ENCODE measurements at places on chromosomes 1 and 21.
A peak's percentile ranks its signal among the peaks of the same experiment; 100 is the strongest.

GRCh38 chr21:33021667-33022066 lies 4.1 kb upstream of the OLIG2 start:
- DNase-seq: no peak

DNA sequence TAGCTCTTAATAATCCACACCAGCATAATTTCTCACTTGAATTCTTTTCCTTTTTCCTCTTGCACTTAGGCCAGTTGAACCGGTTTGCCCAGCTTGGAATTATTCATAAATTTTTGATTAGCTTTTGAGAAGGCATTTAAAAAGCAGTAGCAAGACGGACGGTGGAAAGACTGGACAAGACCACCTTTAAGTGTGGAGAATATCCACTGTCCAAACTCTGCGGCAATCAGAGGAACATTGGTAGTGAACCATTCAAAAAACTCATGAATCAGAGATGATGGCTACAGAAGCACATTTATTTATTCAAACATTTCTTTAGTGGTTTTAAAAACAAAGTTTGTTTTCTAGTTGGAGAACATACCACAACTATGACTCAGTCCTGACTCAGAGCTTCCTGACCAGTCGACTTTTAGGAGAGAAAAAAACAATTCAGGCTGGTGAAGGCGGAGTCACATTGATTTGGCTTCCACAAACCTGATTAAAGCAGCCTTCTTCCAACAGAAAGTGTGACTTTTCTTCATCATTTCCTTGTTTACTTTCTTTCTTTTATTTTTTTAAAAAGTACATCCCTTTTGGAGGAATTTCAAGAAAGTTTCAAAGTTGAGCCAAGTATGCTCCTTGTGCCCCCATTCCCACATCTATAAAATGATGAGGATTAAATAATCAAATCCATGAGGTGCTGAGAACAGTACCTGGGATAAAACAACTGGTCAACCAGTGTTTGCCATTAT lies 128.8 kb downstream of the ADSS2 start:
- DNase-seq: no peak

GRCh38 chr1:209642816-209643215 lies 9.4 kb downstream of the LAMB3 start:
- peak; percentile 25 for DNase-seq

DNA sequence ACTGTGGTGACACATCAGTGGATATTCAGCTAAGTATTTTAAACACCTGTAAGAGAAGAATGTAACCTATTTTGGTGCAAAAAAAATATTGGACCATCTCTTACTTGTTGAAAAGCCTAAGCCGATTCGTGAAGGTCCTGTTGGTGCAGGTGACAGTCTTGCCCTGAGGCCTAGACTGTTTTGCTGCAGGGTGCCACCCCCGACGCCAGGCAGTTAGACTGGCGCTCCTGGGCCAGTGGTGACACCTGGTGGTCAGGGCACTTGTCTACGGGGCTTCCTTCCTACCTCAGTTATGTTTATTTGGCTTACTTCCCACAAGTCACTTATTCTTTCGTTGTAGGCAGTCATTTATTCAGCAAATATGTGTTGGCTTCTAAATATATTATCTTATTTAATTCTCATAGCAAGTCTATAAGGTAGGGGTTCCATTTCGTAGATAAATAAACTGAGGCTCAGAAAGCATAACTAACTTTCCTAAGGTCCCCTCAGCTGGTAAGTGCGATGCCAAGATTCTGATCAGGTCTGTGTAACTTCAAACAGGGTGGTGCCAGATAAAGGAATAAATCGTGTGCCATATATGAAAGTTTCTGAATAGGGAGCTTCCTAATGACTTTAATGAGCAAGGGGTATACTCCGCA lies 1.9 kb downstream of the EEIG2 start:
- peak; percentile 84 for DNase-seq

DNA sequence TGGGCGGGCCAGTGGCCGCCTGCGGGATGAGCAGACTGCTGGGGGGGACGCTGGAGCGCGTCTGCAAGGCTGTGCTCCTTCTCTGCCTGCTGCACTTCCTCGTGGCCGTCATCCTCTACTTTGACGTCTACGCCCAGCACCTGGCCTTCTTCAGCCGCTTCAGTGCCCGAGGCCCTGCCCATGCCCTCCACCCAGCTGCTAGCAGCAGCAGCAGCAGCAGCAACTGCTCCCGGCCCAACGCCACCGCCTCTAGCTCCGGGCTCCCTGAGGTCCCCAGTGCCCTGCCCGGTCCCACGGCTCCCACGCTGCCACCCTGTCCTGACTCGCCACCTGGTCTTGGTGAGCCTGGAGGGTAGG lies 2.1 kb downstream of the B4GALT2 start:
- no peak for DNase-seq

- no peak for DNase-seq
Measured at GRCh38 chr1:34831721-34832246, 27.8 kb downstream of the SMIM12 start.

GRCh38 chr1:168467452-168467851 lies 76.3 kb downstream of the XCL2 start:
- DNase-seq: no peak

All from hematopoietic multipotent progenitor cell treated with erythropoietin and hydrocortisone succinate and interleukin-3 and kit ligand, for 17 days (in vitro differentiated cells).